ENCODE measurements at places on chromosomes 12 and 14.

- no peak for DNase-seq
Observed at GRCh38 chr14:31943217-31943799, 133.8 kb upstream of the ARHGAP5 start.

DNA sequence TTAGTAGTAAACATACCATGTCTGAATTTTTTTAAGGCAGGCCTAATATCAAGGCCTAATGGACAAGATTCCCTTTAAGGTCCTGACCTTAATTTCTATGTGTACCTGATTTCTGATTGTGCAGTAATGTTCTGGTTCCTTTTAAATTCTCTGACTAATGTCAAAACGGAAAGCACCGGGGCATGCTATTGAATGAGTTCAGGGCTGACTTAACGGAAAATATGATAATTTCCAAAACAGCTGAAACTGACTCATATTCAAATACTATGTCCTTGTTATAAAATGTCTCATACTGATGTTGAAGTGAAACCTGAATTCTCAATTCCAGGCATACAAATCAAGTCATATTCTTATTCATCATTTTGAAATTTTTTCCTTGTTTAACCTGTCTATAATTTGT, 6.7 kb downstream of the TAS2R43 start:
- no peak for DNase-seq

- no peak for DNase-seq
Observed at GRCh38 chr14:88386256-88386794, 868 bp downstream of the SPATA7 start.

DNA sequence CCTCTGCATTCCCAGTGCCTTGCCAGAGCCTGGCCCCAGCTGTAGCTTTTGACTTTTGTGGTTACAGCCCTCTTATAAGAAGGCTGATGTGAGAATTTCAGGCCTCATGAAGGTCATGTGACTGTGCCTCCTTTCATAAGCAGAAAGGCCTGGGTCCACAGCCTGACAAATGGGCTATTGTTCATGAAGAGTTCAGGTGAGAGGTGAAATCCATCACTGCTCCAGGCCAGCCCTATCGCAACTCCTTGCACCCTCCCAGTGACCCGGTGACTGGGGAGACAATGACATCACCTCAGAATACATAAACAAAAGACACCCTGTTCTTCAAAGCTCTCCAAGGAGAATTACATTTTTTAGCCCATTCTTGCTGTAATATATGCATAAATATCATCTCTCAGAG, 321.5 kb downstream of the PCNX1 start:
- no peak for DNase-seq

DNA sequence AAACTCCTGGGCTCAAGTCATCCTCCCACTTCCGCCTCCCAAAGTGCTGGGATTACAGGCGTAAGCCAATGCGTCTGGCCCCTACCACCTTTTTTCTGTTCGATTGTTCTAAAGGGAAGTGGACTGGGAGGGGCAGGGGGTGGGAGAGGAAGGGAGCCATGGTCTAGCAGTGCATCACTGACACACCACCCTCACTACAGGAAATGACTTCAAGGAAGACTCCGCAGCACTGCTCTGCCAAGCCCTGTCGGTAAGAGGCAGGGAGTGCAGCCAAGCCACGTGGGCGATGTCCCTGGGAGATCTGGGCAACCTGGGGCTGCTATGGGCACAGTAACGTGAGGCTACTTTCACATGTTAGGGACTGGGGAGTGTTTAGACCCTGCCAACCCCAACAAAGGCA, 18.0 kb downstream of the LRRC74A start:
- no peak for DNase-seq

Measured in NCI-H446 (cell line).